Stimulated activated CD8-positive, alpha-beta memory T cell treated with anti-CD3 and anti-CD28 coated beads, Interleukin-7, amount 100 ng/mL, for 48 hours (primary cell): ENCODE measurements at places on chromosomes 7 and 10.

DNA sequence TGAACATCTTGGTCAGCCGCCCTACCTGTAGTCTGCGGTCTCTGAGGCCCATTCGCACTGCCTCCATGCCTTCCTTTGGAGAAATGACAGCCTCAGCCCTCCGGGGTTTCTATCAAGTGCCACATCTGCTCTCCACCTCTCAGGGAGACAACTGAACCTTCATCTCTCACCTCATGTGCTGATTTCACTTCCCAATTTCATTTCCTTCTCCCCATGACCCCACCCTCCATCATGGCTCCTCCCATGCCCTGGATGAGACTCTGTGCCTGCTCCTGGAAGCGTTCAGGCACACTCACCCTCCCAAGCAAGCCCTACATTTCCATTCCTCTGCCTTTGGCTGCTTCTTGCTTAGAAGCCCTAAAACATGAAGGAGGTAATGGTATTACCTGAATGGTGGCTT lies 7.8 kb upstream of the SCD start:
- no peak for DNase-seq

GRCh38 chr7:116630932-116631671 lies 40.9 kb upstream of the MET start:
- no peak for DNase-seq

DNA sequence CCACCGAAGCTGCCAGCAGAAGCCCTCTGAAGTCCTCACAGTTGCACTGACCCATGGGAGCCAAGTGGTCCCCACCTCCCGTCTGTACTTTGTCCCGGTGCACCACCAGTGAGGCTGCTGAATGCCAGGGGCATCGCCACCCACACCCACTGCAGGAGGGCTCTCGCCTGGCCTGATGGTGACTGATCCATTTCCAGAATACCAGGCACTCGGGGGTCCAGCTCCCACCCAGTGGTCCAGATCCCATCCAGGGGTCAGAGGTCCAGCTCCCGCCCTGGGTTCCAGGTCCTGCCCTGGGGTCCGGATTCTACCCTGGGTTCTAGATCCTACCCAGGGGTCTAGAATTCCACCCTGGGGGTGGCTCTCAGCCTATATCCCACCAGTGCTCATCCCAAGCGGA lies 9.1 kb upstream of the JAKMIP3 start:
- no peak for DNase-seq

DNA sequence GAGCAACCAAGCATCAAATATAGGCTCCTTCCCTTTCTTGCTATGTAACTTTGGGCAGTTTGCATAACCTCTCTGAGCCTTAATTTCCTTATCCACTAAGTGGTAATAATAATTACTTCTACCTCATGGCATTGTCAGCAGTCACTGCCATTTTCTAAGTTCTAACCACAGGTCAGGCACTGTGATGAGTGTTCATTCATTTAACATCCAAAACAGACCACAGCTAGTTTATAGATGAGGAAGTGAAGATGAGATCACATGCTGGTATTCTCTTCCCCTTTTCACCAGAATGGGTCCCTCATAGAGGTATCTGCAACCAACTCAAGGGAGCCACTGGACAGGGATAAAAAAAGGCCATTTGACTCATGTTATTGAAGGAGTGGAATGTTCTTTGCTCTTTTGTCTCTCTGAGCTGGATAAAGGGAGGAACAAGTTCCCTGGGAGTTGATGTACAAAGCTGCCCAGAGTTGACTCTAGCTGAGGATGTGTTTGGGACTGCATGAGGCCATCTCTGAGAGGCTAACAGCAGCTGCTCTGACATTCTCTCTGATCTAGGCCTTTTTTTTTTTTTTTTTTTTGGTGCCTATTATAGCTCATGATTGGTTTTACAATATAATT lies 65.0 kb downstream of the DNAJC12 start:
- DNase-seq: no peak

GRCh38 chr10:101035916-101036702 lies 5.1 kb downstream of the SFXN3 start:
- no peak for DNase-seq

GRCh38 chr10:74827045-74827441 lies 643 bp downstream of the KAT6B start:
- DNase-seq: no peak

DNA sequence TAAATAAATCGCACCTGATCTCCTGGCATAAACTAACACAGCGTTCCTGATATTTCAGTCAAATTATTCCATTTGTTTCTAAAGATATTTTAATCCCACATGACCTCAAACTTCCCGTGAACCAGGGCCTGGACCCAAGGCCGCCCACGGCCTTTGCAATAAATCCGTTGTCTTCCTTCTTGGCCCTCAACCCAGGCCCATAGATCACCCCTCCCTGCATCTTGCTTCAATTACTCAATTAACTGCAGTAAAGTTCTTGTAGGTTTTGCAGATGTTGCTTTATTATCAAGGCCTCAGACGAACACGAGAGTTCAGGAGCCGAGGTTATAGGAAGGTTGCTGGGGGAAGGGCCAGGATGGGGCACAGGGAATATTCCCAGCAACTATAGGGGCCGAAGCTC lies 249.4 kb downstream of the RAB11FIP2 start:
- DNase-seq: no peak

DNA sequence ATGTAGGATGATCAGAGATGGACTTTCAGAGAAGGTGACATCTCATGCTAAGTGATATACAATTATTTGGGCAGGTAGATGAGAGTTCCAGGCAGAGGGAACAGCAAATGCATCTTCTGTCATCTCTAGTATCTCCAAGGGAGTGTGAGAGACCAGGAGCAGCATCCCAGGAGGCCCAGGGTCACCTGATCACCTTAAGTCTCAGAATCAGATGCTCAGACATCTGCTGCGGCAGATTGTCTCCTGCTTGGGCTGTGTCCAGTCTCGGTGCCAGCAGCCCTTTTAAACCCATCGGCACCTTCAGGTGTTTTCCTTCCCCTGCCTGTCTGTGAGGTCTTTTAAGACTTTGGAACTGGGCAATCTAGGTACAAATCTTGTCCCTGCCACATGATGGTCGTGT lies 690.6 kb downstream of the LRMDA start:
- no peak for DNase-seq

GRCh38 chr10:104406715-104407650 lies 53.4 kb downstream of the CFAP58 start:
- no peak for DNase-seq

GRCh38 chr7:11332186-11332864 lies 358.7 kb downstream of the PHF14 start:
- no peak for DNase-seq

GRCh38 chr10:115762029-115762428 lies 511.0 kb downstream of the GFRA1 start:
- no peak for DNase-seq

DNA sequence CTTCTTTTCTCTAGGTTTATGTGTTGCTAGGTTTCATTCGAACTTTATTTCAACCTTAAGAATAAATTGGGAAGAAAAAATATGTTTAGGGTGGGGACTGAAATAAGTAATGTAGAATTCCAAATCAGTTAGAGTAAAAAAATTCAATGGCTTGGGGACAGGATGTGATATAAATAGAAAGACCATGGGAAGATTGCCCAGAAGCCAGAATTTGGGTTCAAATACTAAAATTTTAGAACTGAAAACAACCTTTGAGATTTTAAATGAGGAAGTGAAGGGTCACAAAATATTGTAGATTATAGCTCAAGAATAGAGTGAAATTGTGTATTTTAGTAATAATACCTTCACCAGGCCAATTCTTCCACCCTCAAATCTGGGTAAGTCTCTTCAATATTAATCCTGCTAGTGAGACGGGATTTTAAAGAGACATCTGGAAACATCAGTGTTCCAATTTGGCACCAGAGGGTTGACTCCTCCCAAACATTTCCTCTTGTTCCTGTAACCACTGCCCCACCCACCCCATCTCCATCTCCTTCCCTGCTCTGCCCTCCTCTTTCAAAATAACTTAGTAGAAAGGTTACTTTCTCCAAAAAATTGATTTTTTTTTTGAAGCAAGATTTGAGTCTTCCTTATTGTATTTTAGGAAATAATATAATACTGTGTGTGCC lies 51.3 kb upstream of the FAM3C start:
- no peak for DNase-seq

DNA sequence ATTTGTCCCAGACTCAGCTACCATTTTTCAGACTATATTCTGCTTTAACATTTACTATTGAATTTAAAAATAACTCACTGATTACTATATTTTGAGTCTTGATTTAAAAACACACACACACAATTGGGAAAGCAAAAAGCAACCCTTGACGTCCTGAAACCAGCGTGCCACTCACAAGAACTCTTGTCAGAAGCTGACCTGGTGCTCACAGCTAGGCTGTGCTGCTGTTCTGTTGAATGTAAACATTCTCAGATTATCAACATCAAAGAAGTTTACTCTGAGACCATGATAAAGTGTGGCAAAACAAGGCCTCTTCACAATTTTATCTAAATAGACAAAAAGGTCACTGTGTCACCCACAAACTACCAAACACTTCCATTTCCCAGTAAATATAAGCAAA lies 62.6 kb upstream of the CACNA2D1 start:
- DNase-seq: no peak

DNA sequence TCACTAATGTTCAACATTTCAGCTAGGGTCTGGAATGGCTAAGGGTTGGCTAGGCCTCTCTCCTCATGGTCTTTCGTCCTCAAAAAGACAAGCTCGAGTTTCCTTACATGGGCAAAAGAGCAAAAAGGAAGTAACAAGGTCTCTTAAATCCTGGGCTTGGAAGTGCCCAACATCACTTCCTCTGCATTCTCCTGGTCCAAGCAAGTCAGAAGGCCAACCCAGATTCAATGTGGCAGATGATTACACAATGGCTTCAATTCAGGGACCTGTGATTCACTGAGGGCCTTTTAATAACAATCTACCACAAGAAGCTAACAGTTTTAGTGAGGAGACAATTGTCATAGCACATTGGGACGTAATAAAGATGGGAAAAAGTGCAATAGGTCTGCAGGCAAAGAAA lies 4.4 kb upstream of the NUP205 start:
- DNase-seq: no peak

DNA sequence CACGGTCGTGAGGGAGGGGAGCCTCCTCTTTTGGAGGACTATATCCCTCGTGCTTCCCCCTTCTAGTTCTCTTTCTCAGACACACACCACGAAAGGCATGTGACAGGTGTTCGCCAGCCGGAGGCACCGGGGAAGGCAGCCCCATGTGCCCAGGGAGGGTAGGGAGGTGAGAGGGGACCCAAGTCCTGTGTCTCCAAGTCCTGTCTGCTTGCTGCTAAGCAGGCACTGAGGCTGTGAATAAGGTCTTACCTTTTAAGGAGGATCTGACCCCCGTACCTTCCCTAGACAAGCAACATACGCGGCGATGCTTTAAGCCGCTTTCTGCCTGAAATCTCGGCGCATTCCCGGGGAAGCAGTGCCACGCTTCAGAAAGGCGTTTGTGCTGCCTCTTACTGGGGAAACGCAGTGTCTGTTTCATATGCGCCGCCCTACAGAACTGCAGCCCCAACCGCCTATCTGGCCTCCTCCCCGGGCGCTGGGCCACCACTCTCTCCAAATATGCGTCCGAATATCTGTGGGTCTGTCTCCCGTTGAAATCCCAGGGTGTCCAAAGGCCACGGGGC lies 770 bp downstream of the PLXNA4 start:
- DNase-seq: no peak

- DNase-seq: no peak
Measured at GRCh38 chr7:32587411-32587948, 92.2 kb downstream of the AVL9 start.

DNA sequence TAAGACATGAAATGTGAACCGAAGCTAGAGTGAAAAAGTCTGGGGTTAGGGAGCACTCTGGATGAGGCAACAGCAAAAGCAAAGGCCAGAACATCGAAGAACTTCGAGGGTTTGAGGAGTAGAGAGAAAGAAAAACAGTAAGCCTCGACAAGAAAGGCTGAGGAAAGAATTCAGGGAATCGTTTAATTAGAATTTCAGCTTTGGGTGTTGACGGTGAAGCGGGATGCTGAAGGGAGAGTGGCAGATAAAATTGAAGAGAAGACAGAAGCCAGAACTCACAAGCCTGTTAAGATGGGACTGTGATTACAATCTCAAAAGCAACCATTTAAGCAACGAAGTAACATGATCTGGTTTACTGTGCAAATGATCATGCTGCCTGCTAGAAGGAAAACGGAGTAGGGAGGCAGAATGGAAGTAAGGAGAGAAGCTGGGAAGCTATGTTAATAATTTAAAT lies 2.1 kb downstream of the TRDMT1 start:
- DNase-seq: no peak

DNA sequence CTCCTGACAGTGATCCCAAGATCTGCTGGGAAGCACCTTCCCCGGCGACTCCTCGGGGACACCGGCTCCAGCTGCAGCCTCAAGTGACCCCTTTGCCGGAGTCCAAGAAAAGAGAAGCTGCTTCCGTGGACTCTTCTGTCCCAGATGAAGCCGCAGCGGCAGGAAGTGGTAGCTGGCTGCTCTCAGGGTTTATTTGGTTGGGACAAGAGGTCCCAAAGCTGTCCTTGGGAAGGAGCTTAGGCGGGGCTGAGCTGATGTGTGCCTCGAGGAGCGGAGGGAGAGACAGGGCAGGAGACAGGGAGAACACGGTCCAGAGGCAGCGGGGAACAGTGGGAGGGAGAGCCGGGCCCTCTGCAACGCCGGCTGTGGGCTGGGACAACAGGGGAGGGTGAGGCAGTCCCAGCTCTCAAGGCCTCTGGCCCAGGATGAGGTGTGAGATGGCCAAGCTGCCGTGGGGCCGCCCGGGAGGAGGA lies 13.1 kb upstream of the FAM20C start:
- DNase-seq: no peak

DNA sequence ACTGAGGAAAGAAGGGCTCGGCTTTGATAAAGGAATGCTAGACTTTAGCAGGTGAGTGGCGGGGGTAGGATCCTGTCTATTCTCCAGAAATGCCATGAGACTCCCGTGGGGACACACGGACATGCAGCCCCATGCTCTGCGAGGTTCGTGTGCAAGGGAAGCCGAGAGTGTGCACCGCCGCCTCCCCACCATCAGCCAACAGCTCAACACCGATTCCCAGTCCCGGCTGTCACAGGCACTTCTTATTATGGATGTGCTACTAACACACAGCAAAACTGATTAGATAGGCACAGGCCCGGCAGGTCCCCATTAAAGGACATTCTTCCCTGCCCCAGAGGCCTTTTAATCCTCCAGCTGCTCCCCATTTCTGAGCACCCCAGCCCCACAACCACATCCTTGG lies 154.4 kb downstream of the PRKAG2 start:
- no peak for DNase-seq

DNA sequence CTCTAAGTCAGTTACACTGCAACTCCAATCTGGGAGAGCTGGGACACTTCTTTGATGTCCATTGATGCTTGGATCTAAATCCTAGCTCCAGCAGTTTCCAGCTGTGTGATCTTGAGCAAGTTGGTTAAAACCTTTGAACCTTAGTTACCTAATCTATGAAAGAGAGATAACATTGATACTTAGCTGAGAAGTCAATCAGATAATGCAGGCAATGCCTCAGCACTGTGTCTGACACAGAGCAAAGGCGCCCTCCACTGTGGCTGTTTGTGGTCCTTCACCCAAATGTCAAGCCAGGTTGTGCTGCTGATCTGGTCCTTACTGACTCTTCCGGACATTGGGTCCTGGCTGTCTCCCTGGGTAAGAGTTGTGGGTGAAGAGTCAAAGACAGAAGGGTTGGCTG lies 20.2 kb downstream of the DNTT start:
- no peak for DNase-seq

- no peak for DNase-seq
Measured at GRCh38 chr7:150337179-150337578, 4.2 kb downstream of the RARRES2 start.

- no peak for DNase-seq
Measured at GRCh38 chr10:47405857-47406547, 21.9 kb upstream of the ZNF488 start.
